Midbrain (tissue), 1 donor: ENCODE measurements at places on chromosomes 12 and 14.
A peak's percentile ranks its signal among the peaks of the same experiment; 100 is the strongest.

GRCh38 chr14:104134061-104134965 lies 4.1 kb upstream of the KIF26A start:
- DNase-seq, result no peak

DNA sequence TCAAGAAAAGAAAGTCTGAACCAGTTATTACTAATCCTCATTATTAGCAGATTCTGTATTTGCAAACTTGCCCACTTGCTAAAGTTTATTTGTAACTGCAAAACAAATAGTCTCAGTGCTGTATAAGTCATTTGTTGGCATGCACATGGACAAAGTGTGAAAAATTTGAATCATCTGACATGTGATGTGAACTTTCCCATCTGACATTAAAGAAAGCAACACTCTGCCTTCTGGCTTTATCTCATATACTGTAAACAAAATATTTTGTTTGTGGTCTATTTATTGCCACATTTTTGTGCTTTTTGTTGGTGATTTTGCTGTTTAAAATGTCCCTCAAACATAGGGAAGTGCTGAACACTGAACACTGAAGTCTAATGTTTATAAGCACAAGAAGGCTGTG lies 513.8 kb downstream of the RPL10L start:
- no peak for DNase-seq

DNA sequence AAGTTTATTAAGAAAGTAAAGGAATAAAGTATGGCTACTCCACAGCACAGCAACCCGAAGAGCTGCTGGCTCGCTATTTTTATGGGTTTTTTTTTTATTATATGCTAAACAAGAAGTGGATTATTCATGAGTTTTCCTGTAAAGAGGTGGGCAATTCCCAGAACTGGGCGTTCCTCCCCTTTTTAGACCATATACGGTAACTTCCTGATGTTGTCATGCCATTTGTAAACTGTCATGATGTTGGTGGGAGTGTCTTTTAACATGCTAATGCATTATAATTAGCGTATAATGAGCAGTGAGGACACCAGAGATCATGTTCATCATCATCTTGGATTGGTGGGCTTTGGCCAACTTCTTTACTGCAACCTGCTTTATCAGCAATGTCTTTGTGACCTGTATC lies 372.5 kb downstream of the ZFP36L1 start:
- no peak for DNase-seq

GRCh38 chr14:59096303-59096702 lies 92.2 kb upstream of the DAAM1 start:
- DNase-seq, result no peak

GRCh38 chr12:89179983-89180382 lies 172.3 kb downstream of the DUSP6 start:
- DNase-seq, result peak; percentile 12

- no peak for DNase-seq
Observed at GRCh38 chr12:39224971-39225370, 217.9 kb downstream of the KIF21A start.

DNA sequence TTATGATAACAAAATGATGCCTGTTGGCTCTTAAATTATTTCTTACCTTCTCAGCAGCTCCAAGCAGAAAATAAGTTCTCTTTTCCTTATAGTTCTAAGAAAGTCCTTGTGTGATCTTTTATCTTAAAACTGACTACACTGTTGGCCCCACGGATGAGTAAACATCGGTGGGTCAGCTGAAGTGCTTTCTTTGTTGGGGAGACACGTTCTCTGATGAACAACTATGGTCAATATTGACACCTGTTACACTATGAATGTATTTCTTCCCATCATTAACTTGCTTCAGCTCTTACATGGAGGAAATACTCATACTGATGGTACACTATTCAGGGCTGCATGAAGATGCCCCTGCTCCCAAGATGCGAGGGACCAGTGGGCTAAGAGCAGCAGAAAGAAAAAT lies 110.8 kb upstream of the EEA1 start:
- no peak for DNase-seq

GRCh38 chr12:92029902-92030586 lies 115.6 kb downstream of the BTG1 start:
- no peak for DNase-seq

GRCh38 chr14:52060080-52060479 lies 8.8 kb downstream of the NID2 start:
- DNase-seq, result no peak

- DNase-seq, result no peak
Observed at GRCh38 chr14:73227812-73228781, 9.2 kb upstream of the PAPLN start.

GRCh38 chr14:70707138-70708038 lies 65.7 kb downstream of the TTC9 start:
- DNase-seq, result no peak

DNA sequence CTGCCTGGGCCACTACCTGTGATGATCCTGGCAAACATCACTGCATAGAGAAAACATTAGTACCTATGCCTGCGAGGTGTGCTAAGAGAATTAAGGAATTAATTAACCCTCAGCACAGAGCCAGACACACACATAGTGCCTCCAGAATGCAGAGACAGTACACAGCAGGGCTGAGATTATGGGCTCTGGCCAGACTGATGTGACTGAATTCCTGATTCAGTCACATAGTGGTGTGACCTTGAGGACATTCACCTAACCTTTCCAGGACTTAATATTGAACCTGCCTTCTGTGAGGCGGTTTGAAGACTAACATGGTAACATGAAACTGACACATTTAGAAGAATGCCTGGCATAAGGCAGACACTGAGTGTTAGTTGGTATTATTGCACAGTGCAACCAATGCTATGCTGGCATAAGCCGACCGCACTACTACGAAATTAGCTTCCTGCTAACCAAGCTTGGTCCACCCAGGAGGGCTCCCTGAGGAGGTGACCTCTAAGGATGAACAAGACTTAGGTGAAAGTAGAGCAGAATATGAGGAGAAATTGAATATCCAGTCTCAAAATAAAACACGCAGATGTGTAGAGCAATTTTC lies 32.0 kb upstream of the SELPLG start:
- no peak for DNase-seq

DNA sequence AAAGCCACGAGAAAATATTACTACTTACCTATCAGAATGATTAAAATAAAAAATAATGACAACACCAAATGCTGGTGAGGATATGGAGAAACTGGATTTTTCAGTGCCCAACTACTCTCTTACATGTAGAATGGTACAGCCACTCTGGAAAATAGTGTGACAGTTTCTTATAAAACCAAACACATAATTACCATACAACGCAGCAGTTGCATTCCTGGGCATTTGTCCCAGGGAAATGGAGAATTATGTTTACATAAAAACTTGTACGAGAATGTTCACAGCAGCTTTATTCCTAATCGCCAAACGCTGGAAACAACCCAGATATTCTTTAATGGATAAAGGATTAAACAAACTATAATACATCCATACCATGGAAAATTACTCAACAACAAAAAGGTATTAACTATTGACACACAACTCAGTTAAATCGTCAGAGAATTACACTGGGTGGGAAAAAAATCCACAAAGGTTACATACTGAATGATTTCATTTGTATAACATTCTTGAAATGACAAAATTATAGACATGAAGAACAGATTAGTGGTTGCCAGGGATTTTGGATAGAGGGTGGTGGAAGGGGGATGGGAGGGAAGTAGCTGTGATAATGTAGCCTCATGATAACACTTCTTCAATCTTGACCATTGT lies 35.4 kb downstream of the TAOK3 start:
- no peak for DNase-seq

- no peak for DNase-seq
Observed at GRCh38 chr12:53090105-53090504, 7.4 kb upstream of the IGFBP6 start.

- no peak for DNase-seq
Observed at GRCh38 chr12:51953864-51954263, 2.4 kb downstream of the ACVR1B start.

GRCh38 chr12:3172124-3173007 lies 95.2 kb downstream of the TSPAN9 start:
- DNase-seq, result no peak

- DNase-seq, result no peak
Observed at GRCh38 chr12:26428420-26428819, 233.0 kb downstream of the SSPN start.

GRCh38 chr14:90600619-90601018 lies 203.8 kb downstream of the CALM1 start:
- DNase-seq, result no peak

DNA sequence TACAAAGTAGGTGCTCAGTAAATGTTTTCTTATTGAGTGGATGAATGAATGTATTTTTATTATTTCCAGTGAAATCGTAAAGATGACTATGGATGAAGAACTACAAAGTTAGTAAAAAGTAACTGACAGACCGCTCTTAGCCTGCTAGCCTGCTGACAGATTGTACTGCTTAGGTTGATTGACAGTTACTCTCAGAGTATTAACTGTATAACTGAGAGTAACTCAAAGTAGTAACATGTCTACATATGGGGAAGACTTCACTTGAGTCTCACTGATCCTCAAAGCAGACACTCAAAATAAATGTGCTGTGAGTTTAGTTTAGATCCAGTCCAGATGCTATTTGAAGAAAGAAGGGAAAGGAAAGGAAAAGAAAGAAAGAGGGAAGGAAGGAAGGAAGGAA lies 272.3 kb upstream of the AMIGO2 start:
- DNase-seq, result no peak

GRCh38 chr12:81811061-81811777 lies 52.1 kb upstream of the PPFIA2 start:
- no peak for DNase-seq

- DNase-seq, result no peak
Observed at GRCh38 chr14:68932231-68932630, 46.9 kb downstream of the ACTN1 start.

DNA sequence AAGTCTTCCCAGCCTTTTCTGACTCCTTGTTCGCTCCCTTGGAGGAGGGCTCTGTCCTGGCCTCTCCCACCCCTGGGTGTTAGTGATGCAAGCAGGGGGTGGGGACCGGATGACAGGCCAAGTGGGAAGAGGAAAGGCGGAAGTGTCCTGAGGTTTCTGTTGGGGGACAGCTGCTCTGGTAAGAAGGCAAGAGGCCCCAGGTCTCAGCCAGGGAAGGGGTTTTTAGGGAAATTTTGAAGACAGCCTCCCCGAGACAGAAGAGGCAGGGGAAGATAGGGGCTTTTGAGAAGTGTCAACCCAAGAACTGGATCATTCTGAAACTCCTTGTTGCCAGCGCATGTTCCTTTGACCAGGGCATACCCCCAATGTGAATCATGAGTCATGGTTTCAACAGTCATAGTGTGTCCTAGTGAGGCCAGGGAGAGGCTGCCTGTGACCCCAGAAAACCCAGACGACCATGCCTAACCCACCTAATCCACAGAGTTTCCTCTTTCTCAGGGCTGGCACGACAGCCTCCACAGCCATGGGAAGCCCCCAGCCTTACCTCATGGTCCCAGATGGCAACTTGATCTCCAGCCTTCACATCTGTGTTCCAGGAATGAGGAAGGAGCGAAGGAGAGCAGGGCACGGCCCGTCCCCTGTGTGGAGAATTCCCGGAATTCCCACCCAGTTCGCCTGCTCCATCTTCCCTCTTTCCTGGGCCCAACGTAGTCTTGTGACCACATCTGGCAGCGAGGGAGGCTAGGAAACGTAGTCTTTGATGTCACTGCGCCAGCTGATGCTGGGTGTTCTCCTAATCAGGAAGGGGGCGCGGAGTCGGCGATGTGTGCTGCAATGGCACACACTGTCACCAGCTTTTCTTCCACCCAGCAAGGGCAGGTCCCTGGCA lies 4.9 kb upstream of the GPR132 start:
- DNase-seq, result peak; percentile 6

DNA sequence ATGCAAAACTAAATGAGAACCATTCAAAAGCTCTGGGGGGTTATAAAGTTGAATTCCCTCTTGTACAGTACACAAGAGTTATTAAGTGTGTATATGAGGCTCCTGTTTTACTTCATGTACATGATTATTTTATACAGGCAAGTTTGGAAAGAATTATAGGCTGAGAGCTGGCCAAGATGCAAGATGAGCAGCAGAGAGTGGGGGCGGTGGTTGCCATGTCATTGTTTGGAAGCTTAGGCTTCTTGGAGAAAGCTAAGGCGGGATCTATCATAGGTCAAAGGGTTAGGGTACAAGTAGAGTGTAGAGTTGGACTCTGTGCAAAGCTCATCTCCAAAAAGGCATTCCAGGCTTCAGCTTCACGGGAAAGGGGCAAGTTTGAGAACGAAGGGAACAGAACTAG lies 297.1 kb upstream of the TBX3 start:
- no peak for DNase-seq

- DNase-seq, result no peak
Observed at GRCh38 chr12:62468397-62468796, 1.8 kb downstream of the MON2 start.

GRCh38 chr12:93100610-93101009 lies 171.5 kb upstream of the EEA1 start:
- no peak for DNase-seq

DNA sequence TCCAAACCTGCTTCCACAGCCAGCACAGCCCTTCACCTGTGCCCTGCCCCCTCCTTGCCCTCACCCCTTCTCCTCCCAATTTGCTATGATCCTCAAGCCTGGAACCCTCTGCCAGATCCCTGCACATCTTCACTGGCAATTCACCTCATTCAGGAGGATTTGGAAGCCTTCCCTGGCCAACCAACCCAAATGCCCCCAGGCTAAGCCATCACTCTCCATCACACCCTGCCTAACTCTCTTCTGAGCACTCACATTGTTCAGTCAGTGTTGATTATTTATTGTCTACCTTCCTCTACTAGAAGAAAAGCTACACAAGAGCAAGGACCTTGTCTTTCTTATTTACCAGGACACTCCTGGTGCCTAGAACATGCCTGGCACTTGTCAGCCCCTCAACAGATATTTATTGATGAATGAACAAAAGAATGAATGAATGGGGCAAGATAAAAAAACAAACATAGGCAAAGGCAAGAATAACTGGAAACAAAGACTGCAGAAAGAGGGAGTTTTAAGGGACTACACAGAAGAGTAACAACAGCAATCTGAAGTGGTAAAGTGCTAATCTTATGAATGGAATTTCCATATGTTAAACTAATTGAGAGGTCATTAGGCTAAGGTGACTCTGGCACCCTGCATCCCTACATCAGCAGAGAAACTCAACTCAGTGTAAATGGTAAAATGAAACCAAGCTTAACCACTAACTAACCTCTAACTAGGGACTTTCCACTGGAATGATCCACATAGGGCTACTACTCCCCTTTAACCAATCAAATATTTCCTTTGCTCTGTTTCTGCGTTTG lies 33.4 kb downstream of the TMTC1 start:
- DNase-seq, result no peak

DNA sequence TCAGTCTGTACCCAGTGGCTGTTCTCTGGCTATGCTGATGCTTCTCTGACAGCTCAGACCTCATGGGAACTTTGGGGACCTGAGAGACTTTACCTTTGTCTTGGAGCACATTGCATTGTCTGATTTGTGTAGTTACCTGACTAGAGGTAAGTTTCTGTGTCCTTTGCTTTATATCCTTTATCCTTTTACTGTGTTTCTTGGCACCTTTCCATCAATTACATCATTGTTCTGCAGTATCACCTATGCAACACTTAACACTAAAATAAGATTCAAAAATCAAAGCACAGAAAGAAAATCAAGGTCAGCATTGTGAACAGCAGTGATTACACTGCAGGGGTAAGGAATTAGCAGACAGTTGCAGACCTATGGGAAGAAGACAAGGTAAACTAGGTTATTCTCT lies 43.8 kb downstream of the SLC35F4 start:
- DNase-seq, result no peak
